ENCODE measurements at places on chromosomes 1 and 21.

DNA sequence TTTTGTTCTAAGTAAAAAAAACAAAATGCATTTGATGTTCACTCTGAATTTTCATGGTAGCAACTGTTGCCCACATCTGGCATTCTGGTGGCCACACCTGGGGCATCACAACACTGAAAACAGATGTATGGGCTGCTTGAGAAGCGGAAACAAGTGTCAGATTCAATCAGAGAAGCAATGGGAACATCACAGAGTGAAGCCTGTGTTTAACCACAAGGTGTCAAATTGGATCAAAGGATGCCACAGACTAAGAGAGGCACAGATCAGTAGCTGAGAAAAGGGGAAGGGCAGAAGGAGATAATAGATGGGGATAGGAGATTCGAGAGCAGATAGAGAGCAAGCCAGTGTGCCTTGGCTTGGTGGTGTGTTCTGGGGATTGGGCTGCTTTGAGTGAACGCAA, 49.8 kb upstream of the MTF2 start:
- DNase-seq, result no peak

DNA sequence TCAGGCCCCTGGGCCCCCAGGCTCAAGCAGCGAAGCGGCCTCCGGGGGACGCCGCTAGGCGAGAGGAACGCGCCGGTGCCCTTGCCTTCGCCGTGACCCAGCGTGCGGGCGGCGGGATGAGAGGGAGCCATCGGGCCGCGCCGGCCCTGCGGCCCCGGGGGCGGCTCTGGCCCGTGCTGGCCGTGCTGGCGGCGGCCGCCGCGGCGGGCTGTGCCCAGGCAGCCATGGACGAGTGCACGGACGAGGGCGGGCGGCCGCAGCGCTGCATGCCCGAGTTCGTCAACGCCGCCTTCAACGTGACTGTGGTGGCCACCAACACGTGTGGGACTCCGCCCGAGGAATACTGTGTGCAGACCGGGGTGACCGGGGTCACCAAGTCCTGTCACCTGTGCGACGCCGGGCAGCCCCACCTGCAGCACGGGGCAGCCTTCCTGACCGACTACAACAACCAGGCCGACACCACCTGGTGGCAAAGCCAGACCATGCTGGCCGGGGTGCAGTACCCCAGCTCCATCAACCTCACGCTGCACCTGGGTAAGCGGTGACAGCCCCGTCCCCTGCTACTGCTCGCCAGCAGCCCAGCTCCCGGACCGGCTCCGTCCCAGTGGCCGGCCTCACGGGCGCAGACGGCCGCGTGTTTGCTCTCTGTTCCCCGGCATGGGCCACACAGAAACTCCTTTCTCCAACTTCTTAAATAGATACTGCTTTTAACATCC, 539 bp downstream of the LAMC1 start:
- DNase-seq, result peak; percentile 49

GRCh38 chr1:224081604-224082003, 32.3 kb upstream of the FBXO28 start:
- no peak for DNase-seq

GRCh38 chr1:97041026-97041425, 319.4 kb downstream of the PTBP2 start:
- no peak for DNase-seq

DNA sequence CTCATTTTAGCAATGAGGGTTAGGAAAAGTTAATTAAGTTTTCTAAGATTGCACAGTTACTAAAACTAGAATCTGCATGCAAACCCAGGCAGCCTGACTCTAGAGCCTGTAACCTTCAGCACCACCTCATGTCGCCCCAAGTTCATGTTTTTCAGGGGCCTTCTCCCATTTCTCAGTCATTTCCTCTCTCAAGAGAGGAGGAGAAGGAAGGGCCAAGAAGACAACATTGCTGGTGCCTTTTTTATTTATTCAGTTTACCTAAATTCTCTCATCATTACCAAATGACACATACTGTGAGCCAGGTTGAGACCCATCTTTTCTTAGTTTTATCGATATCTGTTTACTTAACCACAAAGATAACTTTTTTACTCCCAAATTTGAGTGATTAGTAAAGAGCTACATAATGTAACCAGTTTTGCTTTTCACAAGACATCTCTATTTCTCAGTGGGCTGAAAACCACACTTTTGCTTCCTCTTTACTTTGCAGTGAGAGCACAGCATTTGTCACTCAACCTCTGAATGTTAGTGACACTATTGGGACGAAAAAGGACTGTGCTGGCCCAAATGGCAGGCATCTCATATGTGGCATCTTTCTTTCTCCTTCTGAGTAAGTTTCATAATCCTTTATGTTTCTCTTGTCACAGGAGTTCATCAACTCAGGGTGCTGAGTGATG, at the start of gene CD101:
TSS of gene CD101 (plus strand) at position 507 of the 674 bp plus-strand sequence. CDS start at position 565, 58 bp downstream.
- DNase-seq, result peak; percentile 29

- no peak for DNase-seq
Measured at GRCh38 chr1:114003431-114003830, 24.2 kb downstream of the OLFML3 start.

GRCh38 chr1:64042331-64043100, 160.9 kb upstream of the UBE2U start:
- no peak for DNase-seq

DNA sequence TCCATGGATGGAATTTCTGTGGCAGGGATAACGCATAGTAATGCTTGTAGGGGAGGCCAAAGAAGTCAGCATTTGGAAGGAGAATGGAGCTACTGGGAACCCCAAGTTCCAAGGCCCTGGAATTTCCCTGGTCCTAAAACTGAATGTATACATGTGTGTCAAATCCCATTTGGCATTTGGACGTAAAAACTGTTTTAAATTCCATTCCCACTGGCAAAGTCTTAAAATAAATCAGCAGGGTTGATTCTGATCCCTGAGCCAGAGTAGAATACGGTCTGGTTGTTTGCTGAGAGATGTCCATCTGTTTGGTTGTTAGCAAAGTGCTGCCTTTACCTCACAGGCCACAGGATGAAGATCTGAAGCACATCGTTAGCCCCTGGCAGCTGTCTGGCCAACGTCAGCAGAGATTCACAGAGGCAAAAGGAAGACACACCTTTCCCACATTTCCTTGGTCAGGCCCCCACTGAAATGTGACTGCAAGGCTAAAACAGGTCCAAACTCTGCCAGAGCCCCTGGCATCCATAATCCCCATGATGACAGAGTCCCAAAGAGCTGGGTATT, 62.2 kb downstream of the GORAB start:
- no peak for DNase-seq

DNA sequence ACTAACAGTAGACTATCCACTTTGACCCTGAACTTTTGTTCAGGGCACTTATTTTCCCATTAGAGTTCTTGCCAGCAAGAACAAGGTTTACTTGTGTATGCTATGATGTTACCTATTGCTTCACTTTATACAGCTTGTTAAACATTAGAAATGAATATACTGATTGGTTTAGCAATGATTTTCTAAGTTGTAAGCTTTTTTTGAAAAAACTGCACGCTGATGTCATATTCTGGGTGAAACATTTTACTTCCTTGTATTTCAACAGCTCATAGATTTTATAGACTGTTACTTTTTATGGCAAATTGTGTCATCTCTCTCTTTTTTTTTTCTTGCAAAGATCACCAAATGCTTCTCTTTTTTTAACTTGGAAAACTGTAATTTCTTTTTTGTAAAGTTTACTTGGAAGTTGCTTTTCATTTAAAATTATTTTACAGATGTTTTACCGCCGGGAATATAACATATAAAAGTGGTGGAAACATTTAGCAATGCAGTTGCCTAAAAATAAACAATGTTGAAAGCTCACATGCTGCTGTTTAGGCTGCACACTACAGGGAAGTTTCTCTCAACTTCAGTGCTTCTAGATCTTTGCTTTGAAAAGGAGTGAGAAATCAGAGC, 215.3 kb upstream of the NFIA start:
- DNase-seq, result no peak

DNA sequence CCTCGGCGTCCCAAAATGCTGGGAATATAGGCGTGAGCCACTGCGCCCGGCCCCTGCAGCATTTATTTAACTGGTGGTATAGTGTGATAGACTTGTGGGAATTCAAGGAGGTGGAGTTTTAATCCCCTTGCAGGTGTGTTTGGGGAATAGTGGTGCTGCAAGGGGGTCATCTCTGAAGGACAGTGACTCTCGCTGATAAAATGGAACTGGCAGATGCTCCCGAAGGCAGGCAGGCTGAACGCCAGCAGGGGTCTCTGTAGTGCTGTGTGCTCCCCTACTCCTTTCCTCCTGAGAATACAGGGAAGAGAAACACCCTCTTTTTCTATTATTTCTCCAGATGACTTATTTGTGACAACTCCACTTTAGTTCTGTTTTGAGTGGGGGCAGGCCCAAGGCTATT, 4.0 kb downstream of the OSCP1 start:
- no peak for DNase-seq

All from GM18507 (cell line).